ENCODE measurements at places on chromosomes 7 and 10.

DNA sequence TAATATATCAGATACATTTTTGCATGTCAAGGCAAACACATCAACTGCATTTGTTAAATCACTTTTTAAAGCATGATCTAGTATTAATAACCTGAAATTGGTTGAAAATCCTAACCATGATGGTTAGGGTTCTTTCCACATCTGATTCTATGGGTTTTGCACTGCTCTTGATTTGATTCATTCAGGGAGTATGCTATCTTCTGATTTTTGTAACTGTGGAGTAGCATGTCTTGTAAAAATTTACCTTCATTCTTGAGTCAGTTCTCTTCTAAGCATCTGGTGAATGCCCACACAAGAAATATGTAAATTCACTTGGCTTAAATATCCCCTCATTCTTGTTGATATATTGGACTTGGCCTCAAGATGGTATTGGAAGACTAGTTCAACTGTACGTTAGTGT lies 178.7 kb downstream of the KLF6 start:
- DNase-seq: no peak

DNA sequence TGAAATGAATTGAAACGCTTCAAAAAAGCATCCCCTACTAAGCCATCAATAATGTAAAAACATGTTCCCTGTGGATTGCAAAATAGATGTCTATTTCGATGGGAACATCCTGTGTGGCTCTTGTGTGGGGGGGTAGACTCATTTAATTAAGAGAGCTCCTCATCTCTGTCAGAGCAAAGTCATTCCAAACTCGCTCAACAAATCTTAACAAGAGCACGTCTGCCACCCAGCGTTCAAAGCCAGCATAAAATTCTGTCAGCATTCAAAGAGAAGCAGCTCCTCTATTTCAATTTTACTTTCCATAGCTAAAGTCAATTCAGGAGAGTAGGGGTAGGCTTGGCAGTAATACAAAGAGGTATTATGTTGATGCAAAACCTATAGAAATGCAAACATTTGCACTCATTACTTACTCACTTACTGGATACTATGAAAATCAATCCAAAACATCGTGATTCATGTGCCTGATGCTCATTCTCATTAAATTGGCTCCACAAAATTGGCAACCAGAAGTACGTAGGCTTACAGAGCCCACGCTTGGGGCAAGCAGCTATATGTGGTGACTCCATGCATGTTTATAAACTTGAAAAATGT lies 114.9 kb downstream of the IPMK start:
- peak; percentile 81 for DNase-seq

- no peak for DNase-seq
These were observed at the start of gene FAM180A for GRCh38 chr7:135748770-135749169. TSS of gene FAM180A (minus strand) at chr7:135748813. CDS start at chr7:135748580, 233 bp downstream.

GRCh38 chr7:25087855-25088254 lies 37.2 kb downstream of the CYCS start:
- DNase-seq: no peak

- no peak for DNase-seq
These were observed 120.1 kb downstream of the PTPRN2 start for GRCh38 chr7:158467562-158467961.

DNA sequence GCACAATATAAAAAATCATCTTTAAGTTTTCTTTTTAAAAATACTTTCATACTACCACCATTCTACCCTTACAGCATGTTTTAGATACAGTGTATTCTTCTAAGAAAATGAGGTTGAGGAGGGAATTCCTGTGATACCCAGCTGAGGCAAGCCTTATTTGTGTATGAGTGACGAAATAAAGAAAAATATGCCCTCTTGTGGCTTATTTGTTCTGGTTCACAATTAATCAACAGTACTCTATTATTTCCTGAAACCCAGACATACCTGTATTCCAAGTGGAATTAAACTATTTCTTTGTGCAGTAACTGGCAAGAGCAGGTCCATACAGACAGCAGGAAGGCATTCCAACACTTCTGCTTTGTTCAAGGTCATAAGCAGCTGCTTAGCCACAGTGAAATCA lies 4.5 kb upstream of the SEMA3D start:
- DNase-seq: peak; percentile 59

- no peak for DNase-seq
These were observed 12.4 kb downstream of the CAMK2B start for GRCh38 chr7:44313016-44313415.

- DNase-seq: no peak
These were observed 229.8 kb upstream of the NPY start for GRCh38 chr7:24054236-24054635.

DNA sequence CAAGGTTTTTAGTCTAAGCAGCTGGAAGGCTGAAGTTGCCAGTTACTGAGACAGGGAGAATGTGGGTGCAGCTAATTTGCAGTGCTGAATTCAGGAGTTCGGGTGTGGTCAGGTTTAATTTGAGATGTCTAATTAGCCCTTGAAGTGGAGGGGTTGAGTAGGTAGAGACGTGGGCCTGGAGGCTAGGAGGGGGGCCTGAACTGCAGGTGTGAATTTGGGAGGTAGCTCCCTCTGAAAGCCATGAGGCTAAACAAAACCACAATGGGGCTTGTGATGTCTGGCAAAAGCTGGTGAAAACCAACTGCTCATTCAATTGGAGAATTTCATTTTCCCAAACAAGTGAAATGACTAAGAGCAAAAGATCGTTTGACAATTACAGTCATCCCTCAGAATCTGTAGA lies 246.0 kb upstream of the NFE2L3 start:
- DNase-seq: no peak

DNA sequence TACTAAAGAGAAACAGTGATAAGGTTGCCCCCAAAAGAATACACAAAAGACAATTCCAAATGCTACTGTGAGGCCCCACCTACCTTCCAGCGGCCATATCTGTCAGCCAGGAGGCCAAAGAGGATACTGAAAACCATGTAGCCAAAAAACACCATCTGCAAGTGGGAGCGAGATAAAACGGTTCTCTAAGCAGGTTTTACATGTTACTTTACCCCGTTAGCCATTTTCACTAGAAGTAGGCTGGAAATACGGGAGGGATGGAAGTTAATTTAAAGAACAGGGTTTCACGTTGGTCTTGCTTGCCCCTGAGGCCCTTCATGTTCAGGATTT lies 38.2 kb downstream of the SVOPL start:
- no peak for DNase-seq

GRCh38 chr7:129779602-129780256 lies 168.2 kb downstream of the NRF1 start:
- DNase-seq: no peak

- DNase-seq: no peak
These were observed 1093.6 kb upstream of the GHITM start for GRCh38 chr10:83045731-83046130.

- DNase-seq: no peak
These were observed 91.2 kb upstream of the POT1 start for GRCh38 chr7:125020801-125021200.

DNA sequence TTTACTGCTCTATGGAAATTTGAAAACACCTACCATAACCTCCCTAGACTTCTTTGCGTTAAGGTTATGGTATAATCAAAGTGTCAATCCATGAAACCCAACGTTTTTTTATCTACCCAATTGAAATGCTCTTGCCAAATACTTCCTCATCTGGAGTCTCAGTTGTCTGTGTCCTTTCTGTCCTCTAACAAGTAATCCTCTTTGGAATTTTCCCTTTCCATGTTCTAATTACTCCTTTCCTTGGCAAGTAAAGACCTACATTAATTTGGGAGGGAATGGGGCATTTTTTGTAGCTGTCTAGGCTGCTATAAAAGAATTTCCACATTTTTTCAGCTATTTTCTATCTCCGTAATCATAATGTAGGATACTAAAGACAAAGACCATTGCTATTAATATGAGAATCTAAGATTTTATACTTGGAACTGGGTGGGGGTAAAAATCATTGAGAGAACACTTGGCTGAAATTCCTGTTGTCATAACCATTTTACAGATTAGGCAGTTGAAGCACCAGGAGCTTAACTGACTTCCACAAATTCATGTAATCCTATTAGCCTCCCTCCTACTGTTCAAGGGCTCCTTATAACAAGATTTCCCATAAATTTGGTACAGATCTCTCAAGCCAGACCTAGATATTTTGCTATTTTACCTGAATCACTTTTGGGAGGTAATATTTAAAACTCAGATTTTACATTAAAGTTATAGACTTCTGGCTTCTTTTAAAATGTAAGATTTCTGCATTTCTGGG lies 1307.6 kb downstream of the XPNPEP1 start:
- DNase-seq: no peak

DNA sequence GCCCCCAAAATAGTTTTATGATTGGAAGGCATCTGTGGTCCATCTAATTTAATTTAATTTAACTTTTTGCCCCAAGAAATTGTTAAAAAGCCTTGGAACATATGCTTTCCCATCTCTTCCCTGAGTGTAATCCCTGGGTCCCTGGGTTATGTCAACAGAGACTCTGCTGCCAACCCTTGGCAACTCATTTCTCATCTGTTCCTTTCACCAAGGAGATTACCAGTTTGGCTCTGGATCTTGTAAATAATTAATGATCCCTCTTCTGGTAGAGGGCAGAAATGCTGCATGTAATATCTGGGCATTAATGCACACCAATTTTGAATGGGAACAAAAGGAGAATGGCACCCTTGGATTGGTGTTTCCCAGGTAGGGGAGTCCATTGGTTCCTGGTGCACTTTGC lies 514.2 kb downstream of the CCSER2 start:
- DNase-seq: no peak

- no peak for DNase-seq
These were observed 13.8 kb downstream of the VIPR2 start for GRCh38 chr7:159130820-159131219.

- no peak for DNase-seq
These were observed 7.0 kb downstream of the C10orf67 start for GRCh38 chr10:23337616-23338015.

- no peak for DNase-seq
These were observed 351.8 kb upstream of the ETV1 start for GRCh38 chr7:14341200-14341775.

DNA sequence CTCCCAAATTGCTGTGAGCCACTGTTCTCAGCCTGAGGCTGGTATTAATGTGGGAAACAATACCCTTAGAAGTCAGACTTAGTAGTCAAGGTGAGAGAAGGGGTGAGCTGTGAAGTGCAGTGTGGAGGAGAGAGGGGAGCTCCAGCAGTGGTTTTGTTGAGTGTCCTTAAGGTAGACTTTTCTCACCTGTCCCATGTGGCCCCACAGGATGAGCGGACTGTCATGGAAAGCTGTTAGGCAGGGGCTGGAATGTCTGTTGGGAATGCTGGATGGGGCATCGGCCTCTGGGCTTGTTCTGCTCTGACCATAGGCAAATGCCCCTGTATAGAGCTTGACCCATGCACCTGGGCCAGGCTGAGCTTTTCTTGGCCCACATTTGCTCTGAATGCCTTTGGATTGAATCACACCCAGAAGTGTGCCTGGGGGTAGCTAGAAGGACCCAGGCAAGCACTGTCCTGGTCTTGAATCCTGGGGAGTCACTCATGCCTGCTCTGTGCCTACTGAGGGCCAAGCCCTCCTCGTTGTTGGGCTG lies 36.3 kb upstream of the SH2D4B start:
- no peak for DNase-seq

DNA sequence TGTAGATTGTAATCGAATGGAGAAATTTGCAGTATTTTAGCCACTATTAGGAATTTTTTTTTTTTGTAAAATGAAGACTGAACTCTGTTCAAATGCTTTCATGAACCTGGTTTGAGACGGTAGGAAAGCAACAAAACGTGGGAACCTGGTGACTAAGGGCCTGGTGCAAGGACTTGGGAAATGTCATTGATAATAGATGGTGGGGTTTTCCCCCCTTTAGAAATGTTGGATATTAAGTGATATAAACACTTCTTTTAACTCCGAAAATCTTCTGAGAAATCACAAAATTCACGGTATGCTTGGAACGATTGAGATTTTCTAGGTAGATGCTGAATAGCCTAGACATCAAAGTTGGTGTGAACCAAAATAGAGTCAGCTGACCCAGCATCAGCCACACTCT lies 6.4 kb downstream of the IFIT2 start:
- no peak for DNase-seq

GRCh38 chr7:32318300-32319011 lies 171.7 kb downstream of the LSM5 start:
- DNase-seq: no peak

DNA sequence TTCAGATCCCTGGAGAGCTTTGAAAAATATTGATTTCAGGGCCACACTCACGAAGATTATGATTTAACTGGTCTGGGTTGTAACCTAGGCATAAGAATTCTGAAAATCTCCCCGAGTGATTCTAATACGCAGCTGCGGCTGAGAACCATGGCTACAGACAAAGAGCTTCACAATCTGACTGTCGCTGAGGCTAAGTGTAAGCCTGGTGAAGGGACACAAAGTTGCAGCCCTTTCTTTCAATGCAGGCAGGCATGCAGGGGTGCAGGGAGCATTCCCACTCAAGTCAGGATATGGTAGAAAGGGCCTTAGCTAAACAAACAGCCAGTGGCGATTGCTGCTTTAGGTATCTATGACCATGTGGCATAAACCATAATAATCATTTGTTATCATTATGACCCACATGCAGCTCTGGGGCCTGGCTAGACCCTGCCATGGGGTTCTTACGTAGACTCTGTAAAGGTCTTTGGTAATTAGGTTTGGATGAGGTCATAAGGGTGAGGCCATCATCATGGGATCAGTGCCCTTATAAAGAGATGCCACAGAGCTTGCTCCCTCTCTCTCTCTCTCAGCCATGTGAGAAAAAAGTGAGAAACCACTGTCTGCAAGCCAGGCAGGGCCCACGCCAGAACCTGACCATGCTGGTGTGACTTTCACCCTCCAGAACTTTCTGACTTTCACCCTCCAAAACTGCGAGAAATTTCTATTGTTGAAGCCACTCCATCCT lies 88.4 kb upstream of the LANCL2 start:
- no peak for DNase-seq

DNA sequence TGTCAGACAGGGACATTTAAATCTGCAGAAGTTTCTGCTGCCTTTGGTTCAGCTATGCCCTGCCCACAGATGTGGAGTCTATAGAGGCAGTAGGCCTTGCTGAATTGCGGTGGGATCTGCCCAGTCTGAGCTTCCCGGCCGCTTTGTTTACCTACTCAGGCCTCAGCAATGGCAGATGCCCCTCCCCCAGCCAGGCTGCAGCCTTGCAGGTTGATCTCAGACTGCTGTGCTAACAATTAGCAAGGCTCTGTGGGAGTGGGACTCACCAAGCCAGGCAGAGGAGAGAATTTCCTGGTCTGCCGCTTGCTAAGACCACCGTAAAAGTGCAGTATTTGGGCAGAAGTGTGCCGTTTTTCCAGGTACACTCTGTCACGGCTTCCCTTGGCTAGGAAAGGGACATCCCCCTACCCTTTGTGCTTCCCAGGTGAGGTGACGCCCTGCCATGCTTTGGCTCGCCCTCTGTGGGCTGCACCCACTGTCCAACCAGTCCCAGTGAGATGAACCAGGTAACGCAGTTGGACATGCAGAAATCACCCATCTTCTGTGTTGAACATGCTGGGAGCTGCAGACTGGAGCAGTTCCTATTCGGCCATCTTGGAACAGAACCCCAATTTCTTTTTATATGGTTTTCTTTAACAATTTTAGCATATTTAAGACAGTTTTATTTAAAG lies 28.4 kb upstream of the VWDE start:
- DNase-seq: no peak

- no peak for DNase-seq
These were observed 609.4 kb upstream of the C7orf33 start for GRCh38 chr7:147980826-147981813.
